Keratinocyte (primary cell): ENCODE measurements at places on chromosomes 1 and 21. TPM values are rescaled to one million over a fixed set of nuclear protein-coding genes. Genes with fewer than 3 reads are reported as not detected.

- DNase-seq = no peak
These were observed 63.8 kb downstream of the CD34 start for GRCh38 chr1:207847116-207847515.

DNA sequence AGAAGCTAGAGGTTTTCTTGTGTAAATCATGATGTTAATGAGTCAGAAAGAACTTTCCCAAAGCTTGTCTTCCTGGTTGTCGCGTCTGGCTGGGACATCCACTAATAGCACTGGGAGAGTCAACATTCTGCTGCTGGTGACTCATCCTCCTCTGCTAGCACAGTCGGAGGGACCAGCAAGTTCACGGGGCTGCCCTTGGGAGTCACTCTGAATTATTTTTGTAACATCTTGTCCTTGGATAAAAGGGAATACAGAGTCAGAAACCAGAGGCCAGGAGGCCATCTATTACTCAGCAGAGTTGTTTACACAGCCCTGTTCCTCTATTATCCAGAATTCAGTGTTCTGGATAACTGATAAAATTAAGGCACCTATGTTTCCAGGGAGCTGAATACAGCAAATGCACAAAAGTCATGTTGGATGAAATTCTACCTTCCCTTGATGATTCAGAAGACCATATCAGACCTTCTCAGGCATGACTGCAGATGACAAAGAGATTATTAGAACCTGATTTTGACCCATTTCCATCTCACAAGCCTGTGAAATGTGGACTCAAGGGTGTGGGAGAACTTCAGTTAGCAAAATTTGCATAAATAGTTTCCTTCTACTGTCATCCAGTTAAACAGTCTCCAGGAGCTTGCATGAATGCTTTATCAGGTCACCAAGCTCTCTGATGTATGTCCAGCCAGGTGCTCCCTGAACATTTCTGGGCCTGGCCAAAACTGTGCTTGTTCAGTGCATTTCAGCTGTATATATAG is 68.1 kb downstream of the JAK1 start:
- peak; percentile 72 for DNase-seq

- DNase-seq = no peak
These were observed 39.5 kb downstream of the ERI3 start for GRCh38 chr1:44315521-44315920.

GRCh38 chr1:238789916-238790667 is 596.3 kb upstream of the CHRM3 start:
- no peak for DNase-seq

GRCh38 chr1:97138515-97139032 is 417.0 kb downstream of the PTBP2 start:
- no peak for DNase-seq

GRCh38 chr1:175124861-175125260 is 57.2 kb downstream of the TNN start:
- no peak for DNase-seq

DNA sequence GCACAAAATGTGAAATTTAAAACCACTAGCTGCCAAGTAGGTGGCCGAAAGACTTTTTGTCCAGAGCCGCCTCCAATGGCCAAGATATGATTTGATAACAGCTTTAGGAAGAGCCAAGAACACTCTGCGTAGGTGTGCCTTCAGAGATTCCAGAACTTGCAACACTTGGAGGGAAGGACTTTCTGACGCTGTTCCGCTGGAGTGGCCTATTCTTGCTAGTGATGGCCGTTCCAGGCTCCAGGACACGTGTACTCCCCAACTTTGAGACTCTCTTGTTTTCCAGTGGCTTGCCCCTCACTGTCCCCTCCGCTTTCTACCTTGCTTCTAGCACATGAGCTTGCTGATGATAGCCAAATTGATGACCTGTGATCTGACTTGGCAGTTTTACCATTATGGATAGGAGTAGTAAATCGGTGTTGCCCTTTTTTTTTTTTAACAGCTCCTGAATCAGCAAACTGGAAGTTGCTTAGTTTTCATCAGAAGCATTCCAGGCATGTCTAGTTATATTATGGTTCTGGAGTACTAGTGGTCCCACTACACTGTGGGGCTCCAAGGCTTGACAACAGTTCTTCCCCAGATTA is 1.0 kb downstream of the PRDX6 start:
- DNase-seq = no peak

DNA sequence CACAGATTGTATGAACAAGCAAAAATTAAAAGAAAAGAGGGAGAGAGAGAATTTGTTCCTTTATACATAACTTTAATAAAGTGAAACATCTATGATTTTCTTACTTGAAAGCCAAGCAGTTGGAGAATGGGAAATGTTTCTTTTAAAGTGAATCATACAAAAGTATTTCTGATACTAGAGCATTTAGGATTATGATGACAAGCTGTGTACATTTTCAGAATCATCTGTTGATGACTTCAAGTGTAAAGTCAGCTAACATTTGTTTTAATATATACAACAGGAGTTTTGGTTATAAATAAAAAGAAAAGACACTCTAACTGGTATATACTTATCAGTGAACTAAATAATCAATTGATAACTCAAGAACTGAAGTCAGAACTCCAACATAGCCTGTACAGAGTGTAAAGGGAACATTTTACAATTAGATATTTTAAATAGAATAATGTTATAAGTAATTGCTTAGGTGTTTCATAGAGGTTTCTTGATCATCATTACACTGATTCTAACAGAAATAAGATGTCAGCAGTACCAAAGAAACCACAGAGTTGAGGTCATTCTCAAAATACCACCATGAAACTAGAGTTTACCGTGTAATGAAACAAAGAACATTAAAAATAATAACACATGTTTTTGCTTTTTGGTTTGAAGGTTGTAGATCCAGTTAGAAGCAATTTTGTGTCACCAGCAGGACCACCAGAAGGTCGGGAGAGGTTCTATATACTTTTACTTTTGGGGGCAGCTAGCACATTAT is 103.4 kb downstream of the COL24A1 start:
- DNase-seq = no peak

GRCh38 chr1:244758708-244759107 is 76.8 kb upstream of the COX20 start:
- no peak for DNase-seq

DNA sequence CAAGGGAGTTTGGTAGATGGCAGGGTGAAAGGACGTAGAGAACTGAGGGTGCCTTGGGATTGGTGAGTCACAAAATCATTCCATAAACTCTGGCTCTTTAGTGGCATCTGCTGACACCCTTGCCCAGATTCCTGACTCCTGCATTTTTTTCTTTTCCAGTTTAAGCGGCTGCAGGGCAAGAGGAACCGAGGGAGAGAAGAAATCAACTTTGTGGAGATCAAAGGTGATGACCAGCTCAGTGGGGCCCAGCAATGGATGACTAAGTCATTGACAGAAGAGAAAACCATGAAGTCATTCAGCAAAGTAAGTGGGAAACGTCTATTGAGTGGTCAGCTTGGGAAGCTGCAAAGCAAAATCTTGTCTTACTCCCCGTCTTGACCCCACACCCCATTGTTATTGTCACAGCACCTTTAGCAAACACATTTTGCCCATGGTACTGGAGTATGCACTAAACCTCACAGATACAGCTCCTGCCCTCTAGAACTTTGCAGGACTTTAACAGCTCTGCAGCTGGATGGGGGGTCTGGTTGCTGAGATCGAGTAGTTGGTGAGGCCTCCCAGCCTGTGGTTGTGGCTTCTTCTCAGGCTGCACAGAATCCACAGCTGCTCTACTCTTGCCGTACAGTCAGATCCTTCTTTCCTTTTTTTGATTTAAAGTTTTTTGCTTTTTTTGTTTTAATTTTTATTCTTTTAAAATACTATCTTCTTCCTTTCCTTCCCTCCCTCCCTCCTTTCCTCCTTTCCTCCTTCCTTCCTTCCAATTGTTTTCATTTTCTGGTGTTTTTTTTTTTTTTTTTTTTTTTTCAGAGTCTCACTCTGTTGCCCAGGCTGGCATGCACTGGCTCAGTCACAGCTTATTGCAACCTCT is 21.9 kb downstream of the SH2D2A start:
- no peak for DNase-seq

GRCh38 chr1:164651351-164651951 is 92.5 kb downstream of the PBX1 start:
- no peak for DNase-seq

Gene DHDDS
- 39.5 to 56.5 TPM (median 41.2 TPM) in 3 replicates for polyA plus RNA-seq

Gene DNAJC6
- 5.5 to 8.2 TPM (median 7.7 TPM) in 3 replicates for polyA plus RNA-seq

Gene GJC2
- polyA plus RNA-seq = 0.37 to 0.63 TPM (median 0.58 TPM) in 3 replicates
